ENCODE measurements at places on chromosomes 4 and X.

DNA sequence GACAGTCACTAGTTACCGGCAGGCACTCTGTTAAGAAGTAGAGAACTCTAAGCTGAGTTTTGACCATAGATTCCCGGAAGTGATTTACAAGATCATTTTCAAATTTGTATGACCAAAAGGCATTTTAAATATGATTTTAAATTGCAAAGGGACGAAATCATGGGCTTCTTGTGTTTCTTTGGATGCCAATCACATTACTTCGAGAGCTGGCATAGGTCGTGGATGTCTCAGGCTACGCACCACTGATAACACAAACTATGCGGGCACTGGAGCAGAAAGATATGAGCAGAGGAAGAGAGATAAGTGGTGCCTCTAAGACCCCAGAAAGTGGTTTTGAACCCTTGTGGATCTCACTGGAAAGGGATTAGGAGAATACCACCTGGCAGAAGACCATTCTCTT is 294.2 kb upstream of the FTHL17 start:
- no peak for DNase-seq

DNA sequence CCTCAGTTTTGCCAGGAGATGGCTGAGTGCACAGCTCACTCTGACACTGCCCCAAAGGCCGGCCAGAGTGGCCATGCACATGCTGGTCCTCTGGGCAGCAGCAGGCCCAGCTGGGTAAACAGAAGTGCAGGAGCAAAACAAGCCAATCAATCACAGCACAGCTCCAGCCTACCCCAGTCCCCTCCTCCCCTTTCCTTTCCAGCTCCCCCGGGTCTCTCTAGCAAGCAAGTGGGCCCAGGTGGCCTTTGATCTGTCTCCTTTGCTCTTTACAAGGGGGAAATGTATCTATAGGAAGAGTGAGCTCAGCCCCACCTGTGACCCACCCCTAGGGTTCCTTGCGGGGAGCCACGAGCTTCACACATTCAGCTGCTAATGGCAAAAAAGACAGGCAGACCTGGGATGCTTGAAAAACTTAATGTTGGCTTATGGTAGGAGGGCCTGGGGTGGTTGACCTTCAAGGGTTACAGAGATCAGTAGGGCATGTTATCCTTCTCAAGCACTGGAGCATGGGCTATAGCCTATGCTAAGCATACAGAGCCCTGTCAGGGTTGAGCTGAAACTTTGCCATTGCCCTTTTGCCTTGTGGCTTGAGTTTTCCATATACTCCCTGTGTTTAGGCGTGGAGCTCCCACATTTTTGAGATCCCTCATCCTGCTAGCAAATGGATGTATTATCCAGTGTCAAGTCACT is 57.8 kb upstream of the PLAC1 start:
- no peak for DNase-seq

DNA sequence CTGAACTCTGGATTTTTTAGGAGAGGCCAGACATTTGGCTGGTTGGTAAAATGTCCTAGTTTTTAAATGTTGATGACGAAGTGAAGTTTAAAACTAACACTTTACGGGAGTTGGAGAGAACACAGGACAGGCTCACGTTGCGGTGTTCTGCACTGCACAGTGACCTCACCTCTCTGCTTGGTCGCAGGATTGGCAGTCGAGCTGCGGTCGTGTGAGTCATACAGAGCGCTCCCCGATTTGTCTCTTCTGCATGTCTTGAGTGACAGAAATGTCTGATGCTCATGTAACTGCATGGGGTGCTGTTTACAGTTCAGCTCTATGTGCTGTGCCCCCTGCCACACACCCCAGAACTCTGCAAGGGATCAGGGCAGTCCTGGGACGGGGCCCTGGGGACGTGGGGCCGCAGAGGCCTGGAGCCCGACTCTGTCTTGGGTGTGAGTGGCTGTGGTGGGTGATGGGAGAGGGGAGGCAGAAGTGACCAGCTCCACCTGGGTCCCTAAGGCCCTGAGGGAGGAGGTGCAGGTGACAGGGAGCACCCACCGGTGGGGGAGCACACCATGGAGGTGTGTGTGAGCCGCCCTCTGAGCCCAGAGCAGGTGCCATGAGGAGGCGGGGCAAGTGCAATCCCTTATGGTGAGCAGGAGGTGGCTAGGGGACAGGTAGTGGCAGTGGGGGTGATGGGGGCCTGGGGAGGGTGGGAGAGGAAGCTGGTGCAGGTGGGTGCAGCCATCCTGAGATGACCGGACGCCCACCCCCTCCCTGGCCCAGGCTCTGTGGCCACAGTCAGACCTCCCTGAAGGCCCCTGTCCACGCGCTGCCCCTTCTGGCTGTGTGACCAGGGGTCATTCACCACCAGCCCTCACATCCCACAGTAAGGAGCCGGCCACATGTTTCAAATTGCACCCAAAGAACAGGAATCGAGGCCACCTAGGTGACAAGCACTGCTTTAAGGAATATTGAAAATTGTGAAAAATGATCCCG is 77.9 kb upstream of the ADRA2C start:
- DNase-seq: peak; percentile 46

DNA sequence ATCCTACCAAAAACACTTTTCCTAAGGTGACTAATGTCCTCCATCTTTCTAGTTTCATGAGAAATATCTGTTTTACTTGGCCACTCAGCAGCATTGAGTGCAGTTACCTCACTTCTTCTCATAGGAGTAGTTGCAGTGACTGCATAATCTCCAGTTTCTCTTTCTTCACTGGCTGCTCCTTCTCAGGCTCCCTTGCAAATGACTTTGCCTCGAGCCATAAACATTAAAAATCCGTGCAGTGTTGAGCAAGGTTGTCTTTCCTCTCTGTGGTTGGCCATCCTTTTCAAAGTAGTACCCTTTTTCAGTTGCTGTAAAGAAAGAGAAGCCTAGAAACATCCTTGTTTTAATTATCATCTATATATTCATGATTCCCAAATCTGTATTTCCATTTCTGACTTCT is 10.2 kb upstream of the PRKG2 start:
- DNase-seq: no peak

DNA sequence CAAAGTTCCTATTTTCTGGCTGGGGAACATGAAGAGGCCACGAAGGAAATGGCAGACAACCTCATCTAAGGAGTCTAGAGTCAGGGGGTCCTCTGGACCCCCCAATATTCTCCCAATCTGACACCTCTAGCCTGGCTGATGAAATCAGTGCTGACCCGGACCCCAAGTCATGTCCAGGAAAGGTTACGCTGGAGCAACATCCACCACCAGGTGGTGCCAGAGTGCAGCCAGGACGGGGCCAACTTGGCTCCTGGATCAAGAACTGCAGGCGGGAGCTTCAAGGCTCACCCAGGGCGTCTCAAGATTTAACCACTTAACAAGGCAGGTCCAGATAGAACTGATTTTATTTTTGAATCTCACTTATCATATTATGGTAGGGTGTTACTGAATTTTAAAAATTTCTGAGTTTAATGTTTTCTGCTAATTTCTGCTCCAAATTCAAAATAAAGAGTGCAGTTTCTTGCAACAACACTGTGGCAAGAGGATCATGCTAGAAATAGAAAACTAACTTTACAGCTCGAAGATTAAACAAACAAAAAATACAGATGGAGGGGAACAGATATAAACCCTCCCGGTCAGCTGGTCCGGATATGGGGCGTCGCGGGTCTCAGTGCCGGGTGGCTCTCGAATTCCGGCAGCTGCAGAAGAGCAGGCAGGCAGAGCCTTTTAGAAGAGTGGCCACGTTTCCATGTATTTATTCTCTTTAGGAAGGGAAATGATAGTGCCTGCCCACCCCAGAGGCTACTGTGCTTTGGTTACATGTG is 135.5 kb downstream of the AFAP1 start:
- peak; percentile 71 for DNase-seq

DNA sequence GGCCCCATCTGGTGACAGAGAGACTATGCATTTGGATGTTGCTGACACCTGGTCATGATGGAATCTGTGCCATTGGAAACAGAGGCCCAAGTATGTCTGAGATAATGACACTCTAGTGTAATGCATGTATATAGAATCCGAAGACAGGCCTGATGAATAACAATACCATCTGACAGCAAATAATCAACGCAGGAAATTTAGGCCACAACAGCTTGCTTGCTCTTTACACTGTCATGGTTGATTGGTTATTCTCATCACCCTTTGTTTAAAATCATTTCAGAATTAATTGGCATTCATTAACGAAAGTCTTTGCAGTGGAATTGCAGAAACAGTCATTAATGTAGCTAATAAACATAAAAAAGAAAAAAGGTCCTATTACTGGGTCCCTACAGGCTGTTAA is 194.8 kb downstream of the AFF2 start:
- DNase-seq: no peak

DNA sequence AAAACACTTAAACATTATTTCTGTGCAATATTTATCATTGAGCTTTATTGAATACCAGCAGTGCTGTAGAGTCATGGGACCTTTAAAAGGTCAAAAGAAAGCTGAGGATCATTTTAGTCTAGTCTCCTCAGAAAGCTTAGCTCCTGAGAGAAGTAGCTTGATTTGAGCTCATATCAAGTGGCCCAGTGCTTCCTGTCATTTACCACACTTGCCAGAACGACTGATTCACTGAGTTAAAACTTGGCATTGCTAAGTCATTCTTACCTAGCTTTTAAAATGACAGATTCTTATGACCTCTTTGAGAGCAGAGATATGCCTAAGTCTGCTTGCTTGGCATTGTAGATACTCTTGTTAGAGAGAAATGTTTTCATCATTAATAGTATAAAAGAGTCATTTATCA is 15.2 kb downstream of the SEPTIN11 start:
- DNase-seq: no peak

GRCh38 chrX:113770806-113771205 is 813.1 kb upstream of the HTR2C start:
- no peak for DNase-seq

GRCh38 chrX:38335382-38335781 is 8.1 kb upstream of the RPGR start:
- no peak for DNase-seq

GRCh38 chrX:68443155-68443868 is 10.0 kb upstream of the OPHN1 start:
- DNase-seq: peak; percentile 68

Measured in natural killer cell treated with Interleukin-12 subunit alpha and Interleukin-12 subunit beta and Interleukin-15 and Interleukin-18, amount 100 ng/mL, for 72 hours (primary cell).